K562 (cell line): ENCODE measurements at places on chromosomes 7 and 10.

DNA sequence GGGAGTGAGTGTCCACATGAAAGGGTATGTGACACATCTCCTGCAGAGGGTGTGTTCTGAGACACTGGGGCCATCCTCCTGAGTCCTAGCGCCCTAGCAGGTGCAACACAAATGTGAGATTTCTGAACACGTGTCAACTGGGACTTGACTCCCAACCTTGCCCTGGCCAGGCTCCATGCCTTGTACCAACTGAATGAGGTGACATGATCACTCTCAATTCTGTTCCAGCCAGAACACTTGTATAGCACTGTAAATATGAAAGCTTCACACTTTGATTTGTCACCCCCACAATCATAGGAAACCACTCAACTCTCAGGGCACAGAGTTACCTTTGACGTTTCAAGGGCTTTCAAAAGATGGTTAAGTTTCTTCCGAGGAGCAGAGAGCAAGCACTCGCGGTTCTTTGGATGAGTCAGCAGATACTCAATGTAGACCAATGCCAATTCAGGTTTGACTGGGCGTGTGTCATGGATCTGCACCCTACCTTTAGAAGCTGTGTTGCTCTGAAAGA lies 48.6 kb downstream of the NCAPG2 start:
- DNase-seq: no peak
- peaks cover 3% of the 10 kb centered on the region; the same call in 1 of the 2 replicates for H3K4me1 ChIP-seq
- no peaks in the 10 kb centered on the region for H3K27me3 ChIP-seq
- H3K4me3 ChIP-seq: no peak overlapping the region

- no peaks in the 10 kb centered on the region for H3K27me3 ChIP-seq
- H3K4me1 ChIP-seq: peaks cover 10% of the 10 kb centered on the region; the same call in 2 of the 3 replicates
- H3K4me3 ChIP-seq: peak overlapping the region; percentile 94
- H3K27ac ChIP-seq: peak overlapping the region; percentile 93
Observed at GRCh38 chr7:30285067-30285535, 704 bp downstream of the ZNRF2 start.

DNA sequence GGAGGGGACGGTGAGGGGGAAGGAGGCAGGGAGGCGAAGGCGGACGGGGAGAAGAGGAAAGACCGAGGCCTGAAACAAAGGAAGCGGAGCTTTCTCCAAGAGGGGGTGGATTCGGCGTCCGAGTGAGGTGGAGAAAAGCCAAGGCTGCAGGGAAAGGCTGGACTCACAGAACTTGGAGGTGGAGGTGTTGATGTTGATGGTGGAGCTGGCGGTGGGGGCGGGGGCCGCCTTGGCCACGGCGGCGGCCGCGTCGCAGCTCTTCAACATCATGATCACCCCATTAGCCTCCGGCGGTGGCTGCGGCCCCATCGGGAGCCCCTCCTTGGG lies 578 bp downstream of the CACUL1 start:
- 0 out of 3 replicates have a peak, but pooled peaks cover 4% of the 10 kb centered on the region for H3K36me3 ChIP-seq
- peak; percentile 32 for DNase-seq
- H3K4me3 ChIP-seq: peak overlapping the region; percentile 97
- H3K27me3 ChIP-seq: no peaks in the 10 kb centered on the region

- no peaks in the 10 kb centered on the region for H3K36me3 ChIP-seq
- no peaks in the 10 kb centered on the region for H3K27me3 ChIP-seq
- no peak for DNase-seq
- no peaks in the 10 kb centered on the region for H3K4me1 ChIP-seq
- H3K4me3 ChIP-seq: no peak overlapping the region
- no peak overlapping the region for H3K27ac ChIP-seq
Observed at GRCh38 chr7:86762129-86762528, 118.4 kb downstream of the GRM3 start.

GRCh38 chr7:135938086-135938485 lies 39.1 kb downstream of the MTPN start:
- H3K4me1 ChIP-seq: peaks cover 45% of the 10 kb centered on the region
- H3K27me3 ChIP-seq: no peaks in the 10 kb centered on the region
- H3K36me3 ChIP-seq: peaks cover 35% of the 10 kb centered on the region
- H3K4me3 ChIP-seq: no peak overlapping the region
- DNase-seq: no peak

DNA sequence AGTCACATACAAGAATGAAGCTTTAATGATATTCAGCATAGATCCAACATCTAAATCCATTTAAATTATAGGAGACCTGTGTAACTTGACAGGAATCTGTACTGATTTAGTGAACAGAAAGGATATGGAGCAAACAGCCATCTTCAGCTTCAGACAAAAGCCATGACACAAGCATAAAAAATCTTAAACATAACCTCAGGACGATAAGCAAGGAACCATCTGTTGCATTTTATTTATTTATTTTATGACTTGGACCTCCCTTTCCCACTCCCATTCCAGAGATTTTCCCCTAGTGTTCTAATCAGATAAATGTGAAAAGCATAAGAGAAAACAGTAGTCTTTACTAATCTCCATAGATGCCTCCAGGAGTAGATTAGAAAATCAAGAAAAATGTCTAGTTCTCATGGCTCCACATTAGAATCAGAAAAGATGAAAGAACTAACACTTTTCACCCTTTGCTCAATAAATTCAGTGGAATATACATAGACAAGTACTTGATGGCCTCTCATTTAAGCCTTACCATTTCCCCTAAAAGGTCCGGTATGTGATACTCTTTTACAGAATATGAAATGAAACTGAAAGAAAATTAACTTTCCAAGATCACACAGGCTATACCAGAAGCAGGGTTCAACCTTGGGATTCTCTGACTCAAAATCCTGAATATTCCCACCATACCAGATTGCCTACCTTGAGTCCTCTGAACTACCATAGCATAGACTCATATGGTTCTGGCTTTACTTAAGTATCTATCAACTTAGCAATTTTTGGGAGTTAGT lies 15.2 kb downstream of the CACNA2D1 start:
- no peaks in the 10 kb centered on the region for H3K4me1 ChIP-seq
- no peak for DNase-seq
- no peak overlapping the region for H3K27ac ChIP-seq

DNA sequence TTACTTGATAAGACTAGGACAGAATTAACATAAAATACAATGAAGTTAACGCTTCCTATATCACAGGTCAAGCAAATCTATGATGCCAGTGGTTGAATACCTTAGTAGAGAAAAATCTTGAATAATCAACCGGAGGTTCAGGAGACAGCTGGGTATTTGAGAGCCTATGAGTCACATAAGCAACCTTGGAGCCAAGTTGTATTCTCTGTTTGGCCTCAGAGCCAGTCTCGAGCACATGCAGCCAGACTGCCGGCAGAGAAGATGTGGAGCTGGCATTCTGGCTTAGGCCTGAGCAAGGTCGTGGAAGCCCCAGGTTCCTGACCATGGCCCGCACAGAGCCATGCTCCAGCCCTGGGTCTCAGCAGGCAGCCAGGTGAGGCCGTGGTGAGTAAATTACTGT lies 90.3 kb downstream of the FAM204A start:
- no peaks in the 10 kb centered on the region for H3K36me3 ChIP-seq
- H3K4me1 ChIP-seq: no peaks in the 10 kb centered on the region
- H3K4me3 ChIP-seq: no peak overlapping the region

DNA sequence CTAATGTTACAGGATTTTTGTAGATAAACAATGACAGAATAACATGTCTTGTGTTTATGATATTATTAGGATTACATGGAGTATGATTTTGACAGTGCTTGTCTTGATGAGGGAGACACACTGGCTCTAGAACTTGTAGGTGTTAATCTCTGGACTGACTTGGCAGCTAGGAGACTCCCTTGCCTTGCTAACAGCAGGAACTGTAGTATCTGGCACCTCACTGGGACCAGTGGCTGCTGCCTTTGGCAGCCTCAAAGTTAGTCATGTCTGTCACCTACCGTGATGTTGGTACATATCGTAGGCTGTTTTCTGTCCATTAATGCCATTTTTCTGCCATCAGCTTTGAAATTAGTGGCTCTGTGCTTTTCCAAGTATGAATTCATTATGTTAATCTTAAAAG lies 261.5 kb downstream of the CDK14 start:
- H3K27ac ChIP-seq: no peak overlapping the region
- H3K4me3 ChIP-seq: no peak overlapping the region
- H3K4me1 ChIP-seq: no peaks in the 10 kb centered on the region

GRCh38 chr7:10767771-10768170 lies 205.9 kb upstream of the PHF14 start:
- no peaks in the 10 kb centered on the region for H3K27me3 ChIP-seq
- H3K36me3 ChIP-seq: peaks cover 48% of the 10 kb centered on the region
- DNase-seq: no peak
- H3K27ac ChIP-seq: no peak overlapping the region
- H3K4me3 ChIP-seq: no peak overlapping the region
- H3K4me1 ChIP-seq: 0 out of 3 replicates have a peak, but pooled peaks cover 3% of the 10 kb centered on the region

- no peak for DNase-seq
- H3K4me3 ChIP-seq: no peak overlapping the region
- no peaks in the 10 kb centered on the region for H3K27me3 ChIP-seq
- H3K27ac ChIP-seq: no peak overlapping the region
- no peaks in the 10 kb centered on the region for H3K36me3 ChIP-seq
Observed at GRCh38 chr7:76125560-76125959, 76.1 kb upstream of the SRRM3 start.
